Nasal cavity respiratory epithelium epithelial cell of viscerocranial mucosa (primary cell): ENCODE measurements at places on chromosomes 11 and 22. TPM values are rescaled to one million over a fixed set of nuclear protein-coding genes. Genes with fewer than 3 reads are reported as not detected.

The MSANTD4 gene
- total RNA-seq, result 31.1 and 38.1 TPM in 2 replicates

The DGCR8 gene
- 36.9 and 54.2 TPM in 2 replicates for total RNA-seq

The OR51T1 gene
- not detected in 2 replicates for total RNA-seq

The LRP4 gene
- total RNA-seq, result 3.1 and 21.6 TPM in 2 replicates
